ENCODE measurements at places on chromosomes 1 and 21.
A peak's percentile ranks its signal among the peaks of the same experiment; 100 is the strongest.

GRCh38 chr21:41073558-41073957, 94.4 kb upstream of the BACE2 start:
- no peak for DNase-seq

DNA sequence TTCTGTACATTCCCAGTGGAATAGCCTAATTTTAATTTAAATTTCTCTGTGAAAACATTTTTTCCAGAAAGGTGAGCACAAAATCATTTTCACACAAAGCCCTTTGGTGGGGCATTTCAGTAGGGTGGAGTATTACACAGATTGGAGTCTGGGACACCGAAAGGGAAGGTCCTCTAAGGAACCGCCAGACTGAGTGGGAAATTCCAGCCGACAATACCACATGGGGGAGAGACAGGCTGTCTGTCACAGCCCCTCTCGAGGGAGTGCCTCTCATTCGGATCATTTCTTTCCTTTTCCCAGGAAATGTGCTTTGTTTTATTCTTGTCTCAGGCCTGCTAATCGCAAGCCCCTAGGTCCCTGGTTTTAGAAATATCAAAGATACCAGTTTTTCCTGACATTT, 150.6 kb upstream of the HOOK1 start:
- no peak for DNase-seq

- no peak for DNase-seq
These were observed 10.0 kb downstream of the PYHIN1 start for GRCh38 chr1:158941317-158941716.

DNA sequence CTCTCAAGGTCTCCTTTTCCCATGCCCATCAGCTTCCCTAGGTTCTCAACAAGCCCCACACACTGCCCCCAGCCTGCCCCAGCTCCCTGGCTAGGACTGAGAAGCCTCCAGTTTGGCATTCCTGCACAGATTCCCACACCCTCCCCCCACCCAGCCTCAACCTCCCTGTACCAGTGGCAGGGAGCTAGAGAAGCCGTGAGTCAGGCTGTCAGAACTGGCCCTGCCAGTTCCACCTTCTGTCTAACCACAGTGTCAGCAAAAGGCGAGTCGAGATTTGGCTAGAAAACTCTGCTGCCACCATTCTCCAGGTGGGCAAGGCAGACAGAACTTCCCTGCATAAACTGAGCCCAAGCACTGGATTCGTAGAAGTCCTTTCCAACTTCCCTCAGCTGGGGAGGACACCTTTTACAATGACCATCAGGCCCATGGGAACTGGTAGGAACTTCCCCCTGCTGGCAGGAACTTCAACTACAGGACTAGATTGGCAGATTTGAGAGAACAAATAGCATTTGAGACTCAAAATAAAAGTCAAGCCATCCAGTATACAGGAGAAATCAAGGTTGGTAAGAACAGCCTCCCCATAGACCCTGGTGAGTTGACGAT, 31.0 kb downstream of the TNNT2 start:
- DNase-seq, result peak; percentile 41

- no peak for DNase-seq
These were observed 82.1 kb upstream of the ARHGEF16 start for GRCh38 chr1:3372317-3372716.

DNA sequence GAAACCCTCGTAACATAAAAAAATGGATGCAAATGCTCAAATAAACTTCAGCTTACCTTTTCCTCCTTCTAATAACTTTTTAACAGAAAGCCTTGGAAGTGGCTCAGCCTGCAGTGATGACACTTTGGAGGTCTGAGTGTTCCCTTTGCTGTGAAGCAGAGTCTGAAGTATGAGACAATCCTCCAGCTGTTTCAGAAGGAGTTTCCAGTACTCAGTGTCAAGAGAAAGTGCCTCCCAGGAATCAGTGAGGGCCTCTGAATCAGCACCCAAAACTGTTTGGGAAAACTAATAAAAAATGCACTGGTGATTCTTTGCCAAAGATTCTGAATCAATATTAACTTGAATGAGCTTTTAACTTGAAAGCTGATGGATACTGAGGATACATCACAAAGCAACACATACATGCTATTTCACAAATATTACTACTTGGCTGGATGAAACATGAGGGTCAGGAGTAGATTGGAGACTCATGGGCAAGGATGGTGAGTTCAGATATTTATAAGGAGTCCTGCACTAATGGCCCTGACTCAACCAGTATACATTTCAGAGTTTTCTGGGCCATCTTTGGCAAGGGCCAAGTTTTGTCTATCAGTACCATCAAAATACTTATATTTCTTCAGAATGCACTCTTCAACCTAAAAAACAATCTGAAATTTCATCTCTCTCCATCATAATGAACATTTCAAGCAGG, 77.0 kb downstream of the IARS2 start:
- no peak for DNase-seq

GRCh38 chr1:45924736-45925135, 121.3 kb downstream of the MAST2 start:
- DNase-seq, result no peak

DNA sequence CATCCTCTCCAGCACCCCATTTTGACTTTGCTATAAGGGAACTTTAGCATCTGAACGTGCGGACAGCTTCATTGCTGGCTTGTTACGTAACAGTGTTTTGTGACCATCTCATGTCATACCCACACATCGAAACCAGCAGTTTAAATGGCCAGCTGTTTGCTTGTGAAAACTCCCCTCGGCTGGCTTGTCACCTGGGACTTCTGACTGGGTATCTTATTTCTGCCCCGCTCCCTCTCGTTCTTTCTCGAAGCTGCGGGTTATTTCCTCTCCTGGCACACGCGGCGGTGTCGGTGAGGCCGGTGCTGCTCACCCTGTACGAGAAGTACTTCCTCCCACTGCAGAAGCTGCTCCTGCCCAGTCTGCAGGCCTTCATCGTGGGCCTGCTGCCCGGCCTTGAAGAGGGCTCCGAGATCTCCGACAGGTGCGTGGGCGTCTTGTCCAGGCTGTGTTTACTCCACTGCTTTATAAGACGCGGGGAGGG, 43.5 kb downstream of the DOP1B start:
- DNase-seq, result no peak

DNA sequence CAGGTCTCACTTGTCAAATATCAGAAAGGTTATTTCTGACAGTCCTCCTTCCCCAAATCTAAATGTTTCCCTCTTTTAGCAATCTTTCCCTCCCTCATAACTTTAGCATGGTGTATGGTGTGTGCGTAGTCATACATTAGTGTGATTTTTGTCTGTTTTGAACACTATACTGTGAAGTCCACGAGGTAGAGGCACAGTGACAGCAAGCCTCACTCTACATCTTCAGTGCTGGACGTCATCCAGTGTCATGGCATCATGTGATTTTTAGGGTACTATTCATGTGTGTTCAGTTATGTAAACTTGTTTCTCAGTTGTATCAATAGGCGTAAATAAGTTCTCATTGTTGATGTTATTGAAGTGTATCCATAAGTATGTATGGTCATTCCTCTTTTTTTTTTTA, 39.1 kb downstream of the DYRK1A start:
- DNase-seq, result no peak

- no peak for DNase-seq
These were observed 9.8 kb downstream of the ADORA1 start for GRCh38 chr1:203137324-203137723.

- peak; percentile 78 for DNase-seq
These were observed 826 bp downstream of the LAPTM5 start for GRCh38 chr1:30756545-30757351.

- DNase-seq, result no peak
These were observed 1.4 kb downstream of the DSCAM start for GRCh38 chr21:40845441-40845995.

DNA sequence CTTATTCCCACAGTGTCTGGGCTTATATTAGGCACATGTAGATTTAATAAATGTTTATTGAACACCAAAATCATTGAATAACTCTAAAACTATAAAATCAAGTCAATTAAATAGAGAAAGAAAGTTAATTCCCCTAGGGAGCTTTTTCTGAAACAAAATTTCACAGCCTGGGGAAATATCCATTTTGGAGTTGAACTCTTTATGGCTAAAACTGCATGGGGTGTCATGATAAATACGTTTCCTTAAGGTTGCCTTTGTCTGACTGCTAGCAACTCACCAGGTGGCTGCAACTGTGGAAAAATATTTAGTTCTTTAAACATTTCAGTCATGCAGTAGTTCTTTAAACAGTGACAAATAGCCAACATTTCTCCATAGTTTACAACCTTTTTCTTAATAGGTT, 496.1 kb downstream of the LRRIQ3 start:
- no peak for DNase-seq

Measured in heart left ventricle (tissue), 16 donors.